ENCODE measurements at places on chromosomes 12 and 14.

DNA sequence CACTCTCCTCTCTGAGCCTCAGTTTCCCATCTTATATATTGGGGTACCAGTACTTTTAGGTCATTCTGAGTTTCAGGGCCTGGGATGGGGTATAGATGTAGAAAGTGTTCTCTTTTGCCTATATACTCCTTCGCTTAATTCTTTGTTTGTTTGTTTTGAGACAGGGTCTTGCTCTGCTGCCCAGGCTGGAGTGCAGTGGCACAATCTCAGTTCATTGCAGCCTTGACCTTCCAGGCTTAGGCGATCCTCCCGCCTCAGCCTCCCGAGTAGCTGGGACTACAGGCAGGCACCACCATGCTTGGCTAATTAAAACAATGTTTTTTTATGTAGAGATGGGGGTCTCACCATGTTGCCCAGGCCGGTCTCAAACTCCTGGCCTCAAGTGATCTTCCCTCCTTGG lies 152.1 kb downstream of the AACS start:
- no peak for DNase-seq

DNA sequence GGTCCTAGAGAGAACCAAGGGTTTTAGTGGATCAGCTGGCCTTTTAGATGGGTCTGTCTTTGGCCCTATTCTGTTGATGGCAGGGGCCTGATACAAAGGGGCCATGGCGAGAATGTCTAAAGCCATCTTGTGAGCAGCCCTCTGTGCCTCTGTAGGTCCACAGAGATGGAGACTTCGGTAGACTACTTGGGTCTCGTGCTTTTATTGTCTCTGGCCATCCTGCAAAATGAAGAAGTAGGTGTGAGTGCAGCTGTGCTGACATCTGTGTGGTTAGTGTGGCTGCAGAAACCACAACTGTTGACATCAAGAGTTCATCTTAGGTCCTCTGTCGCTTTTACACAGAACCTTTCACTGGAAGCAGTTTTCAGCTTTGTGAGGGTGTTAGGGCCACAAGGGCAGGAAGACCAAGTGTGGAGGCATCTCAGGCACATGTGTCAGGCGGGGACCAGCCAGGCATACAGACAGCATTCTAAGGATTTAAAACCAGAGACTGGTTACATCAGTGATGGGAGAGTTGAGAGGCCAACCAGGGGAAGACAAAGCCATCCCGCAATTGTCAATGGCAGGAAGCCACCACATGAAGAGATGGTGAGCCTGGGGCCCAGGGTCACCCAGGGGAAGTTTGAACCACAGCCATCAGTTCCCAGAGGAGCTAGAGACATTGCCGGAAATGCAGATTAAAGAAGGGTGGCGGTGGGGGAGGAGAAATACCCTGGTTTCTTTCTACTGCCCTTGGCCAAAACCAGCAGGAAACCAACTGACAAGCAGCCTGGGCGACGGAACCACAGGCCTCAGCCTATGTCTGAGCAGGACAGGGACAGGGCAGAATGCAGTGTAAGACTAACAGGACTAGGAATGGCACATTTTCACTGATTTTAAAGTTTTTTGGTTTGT lies 13.0 kb upstream of the TPCN1 start:
- peak; percentile 92 for DNase-seq

- peak; percentile 35 for DNase-seq
Measured at GRCh38 chr14:33369972-33370371, 431.3 kb downstream of the NPAS3 start.

- peak; percentile 88 for DNase-seq
Measured at GRCh38 chr12:64796205-64796845, 28.1 kb upstream of the TBC1D30 start.

GRCh38 chr12:58950739-58951100 lies 30.4 kb upstream of the LRIG3 start:
- no peak for DNase-seq

- DNase-seq: no peak
Measured at GRCh38 chr14:88166616-88167015, 156.5 kb downstream of the KCNK10 start.

DNA sequence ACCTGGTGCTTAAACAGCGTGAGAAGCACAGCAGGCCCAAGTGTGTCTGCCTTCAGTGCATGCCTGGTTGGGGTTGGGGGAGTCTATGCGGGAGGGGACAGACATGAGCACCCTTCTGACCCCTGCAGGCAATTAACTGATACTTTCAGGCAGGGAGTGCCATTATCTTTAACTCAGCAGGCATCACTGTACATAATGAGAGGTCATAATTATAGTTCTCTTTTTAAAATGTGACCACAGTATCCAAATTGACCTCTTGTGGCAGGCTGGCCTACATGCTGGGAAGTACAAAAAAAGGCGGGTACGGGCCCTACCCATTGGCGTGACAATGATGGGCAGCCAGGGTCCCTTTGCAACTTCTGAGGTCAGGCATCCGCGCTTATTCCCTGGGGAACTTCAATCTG lies 209.1 kb downstream of the FOXN3 start:
- no peak for DNase-seq

DNA sequence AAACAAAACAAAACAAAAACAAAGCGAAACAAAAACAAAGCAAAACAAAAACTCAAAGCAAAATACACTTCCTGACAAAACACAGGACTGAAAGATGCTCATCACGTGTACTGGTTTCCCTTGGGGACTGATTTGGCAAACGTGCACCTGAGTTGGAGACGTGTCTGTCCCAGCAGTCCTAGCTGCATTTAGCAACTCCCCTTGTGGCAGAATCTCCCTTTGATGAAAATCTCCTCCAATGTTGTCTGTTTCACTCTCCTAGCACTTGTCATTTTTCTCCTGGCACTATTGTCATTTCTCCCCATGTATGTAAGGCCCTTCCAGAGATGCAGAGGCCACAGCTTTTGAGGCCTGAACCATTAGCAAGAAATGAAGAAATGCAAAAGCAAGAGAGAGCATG lies 6.8 kb upstream of the SLC24A4 start:
- no peak for DNase-seq

GRCh38 chr12:131353376-131353775 lies 357.5 kb upstream of the SFSWAP start:
- no peak for DNase-seq

- DNase-seq: no peak
Measured at GRCh38 chr14:101333335-101334280, 227.7 kb upstream of the DIO3 start.

DNA sequence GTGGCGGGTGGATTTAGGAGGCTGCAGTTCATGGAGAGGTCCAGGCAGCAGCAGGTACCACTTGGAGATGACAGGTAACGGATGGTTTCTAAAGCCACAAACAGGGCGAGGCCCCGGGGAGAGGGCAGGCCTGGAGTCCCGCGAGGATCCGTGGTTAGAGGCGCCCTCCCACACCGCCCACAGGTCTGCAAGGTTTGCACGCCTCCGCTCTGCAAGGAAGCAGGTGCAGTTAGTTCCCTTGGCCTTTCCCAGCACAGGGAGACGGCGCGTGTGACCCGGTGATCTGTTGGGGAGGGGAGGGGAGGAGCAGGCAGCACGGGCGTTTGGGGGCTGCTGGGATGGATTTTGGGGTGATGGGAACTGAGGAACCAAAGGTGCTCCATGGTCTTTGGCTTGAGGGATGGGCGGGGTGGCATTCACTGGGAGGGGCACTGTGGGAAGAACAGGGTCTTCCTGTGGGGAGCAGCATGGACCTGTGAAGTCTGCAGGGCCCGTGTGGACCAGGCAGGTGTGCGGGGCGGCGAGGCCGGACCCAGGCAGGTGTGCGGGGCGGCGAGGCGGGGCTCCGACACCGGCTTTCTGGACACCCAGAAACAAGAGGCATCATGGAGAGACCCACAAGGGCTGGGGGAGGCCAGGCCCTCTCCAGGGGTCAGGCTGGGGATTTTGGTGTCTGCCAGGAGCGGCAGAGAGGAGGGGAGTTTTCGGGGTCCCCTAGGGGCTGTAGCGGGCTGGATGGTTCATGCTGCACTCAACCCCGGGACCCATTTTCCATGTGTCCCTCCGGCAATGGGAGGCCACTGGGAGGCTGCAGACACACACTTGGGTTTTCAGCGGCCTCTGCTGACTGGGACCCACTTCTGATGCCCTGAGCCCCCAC lies 29.1 kb downstream of the NOC4L start:
- no peak for DNase-seq

- no peak for DNase-seq
Measured at GRCh38 chr14:49702725-49703124, 9.8 kb downstream of the KLHDC1 start.

DNA sequence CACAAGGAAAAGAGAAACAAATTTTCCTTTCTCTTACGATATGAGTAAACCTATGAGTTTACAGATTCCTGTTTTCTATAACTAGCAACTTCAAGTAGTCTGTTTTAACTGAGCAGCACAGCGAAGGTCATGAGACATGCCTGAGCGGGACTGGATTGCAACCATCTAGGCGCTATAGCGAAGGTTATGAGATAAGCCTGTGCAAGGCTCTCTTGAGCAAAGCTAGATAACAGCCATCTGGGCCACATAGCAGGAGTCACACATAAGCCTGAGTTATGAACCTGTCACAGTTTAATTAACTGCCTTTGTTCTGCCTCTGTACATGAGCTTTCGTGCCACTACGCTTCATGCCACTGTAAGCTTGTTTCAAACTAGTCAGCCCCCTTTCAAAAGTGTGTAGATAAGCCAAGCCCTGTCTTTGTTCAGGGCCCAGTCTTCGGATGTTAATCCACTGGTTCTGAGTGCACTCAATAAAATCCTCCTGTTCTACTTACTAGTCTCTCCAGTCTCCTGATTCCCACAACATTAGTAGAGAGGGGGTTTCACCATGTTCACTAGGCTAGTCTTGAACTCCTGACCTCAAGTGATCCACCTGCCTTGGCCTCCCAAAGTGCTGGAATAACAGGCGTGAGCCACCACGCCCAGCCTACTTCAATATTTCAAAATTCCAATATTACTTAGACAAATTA lies 47.1 kb downstream of the SEC23A start:
- no peak for DNase-seq

- no peak for DNase-seq
Measured at GRCh38 chr14:104420990-104421389, 158.6 kb upstream of the C14orf180 start.

GRCh38 chr12:104501660-104502059 lies 44.9 kb downstream of the CHST11 start:
- DNase-seq: no peak

DNA sequence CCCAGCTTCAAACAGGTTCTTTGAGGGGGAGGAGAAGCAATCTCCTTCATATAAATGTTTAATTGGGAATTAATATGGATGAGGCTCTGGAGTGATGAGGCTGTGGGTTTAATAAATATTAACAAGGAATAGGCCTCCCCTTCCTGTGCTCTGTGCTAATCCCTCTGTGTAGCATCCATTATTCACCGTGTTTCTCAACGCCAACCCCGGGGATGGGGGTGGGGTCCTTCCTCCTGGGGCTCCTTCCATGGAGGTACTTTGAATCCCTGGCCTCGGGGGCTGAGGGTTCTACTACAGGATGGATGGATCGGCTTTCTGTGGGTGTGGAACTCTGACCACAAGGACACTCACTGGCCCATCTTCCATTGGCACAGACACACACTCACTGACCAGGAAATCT lies 34.9 kb upstream of the TMEM179 start:
- DNase-seq: no peak

GRCh38 chr12:39165338-39165737 lies 259.9 kb upstream of the CPNE8 start:
- no peak for DNase-seq

DNA sequence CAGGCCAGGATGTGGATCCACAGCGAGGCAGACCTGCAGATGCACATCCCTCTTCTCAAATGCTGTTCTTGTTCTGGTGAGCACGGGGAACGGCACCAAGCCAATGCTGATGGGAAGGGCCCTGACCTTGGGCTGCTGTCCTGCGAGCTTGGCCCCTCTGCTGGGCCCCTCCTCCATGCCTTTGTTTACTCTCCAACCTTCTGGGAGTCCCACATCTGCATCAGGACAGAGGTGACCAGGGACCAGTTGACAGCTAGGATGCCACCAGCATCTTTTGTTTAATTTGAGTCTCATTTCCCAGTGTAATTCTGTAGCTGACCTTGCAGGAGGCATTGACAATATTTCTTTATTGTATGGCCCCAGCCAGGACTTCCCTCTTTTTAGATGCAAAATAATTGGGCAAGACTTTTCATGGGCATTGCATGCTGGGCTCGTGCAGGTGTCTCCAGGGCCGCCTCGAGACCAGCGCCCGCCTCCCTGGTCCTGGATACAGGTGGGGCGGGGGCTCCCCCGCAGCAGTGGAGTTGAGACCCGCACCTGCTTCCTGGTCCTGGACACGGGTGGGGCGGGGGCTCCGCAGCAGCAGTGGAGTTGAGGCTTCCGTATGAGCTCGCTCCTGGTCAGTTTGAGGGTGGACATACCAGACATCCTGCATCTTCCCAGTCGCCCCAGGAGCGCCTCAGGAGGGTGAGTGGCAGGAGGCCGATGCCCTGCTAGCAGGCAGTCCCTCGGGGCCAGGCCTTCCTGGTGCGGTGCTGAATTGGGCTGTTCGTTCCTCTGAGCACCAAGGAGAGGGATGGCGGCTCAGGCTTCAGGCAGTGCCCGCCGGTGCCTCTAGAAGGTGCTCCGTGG lies 11.4 kb downstream of the PACS2 start:
- DNase-seq: no peak

DNA sequence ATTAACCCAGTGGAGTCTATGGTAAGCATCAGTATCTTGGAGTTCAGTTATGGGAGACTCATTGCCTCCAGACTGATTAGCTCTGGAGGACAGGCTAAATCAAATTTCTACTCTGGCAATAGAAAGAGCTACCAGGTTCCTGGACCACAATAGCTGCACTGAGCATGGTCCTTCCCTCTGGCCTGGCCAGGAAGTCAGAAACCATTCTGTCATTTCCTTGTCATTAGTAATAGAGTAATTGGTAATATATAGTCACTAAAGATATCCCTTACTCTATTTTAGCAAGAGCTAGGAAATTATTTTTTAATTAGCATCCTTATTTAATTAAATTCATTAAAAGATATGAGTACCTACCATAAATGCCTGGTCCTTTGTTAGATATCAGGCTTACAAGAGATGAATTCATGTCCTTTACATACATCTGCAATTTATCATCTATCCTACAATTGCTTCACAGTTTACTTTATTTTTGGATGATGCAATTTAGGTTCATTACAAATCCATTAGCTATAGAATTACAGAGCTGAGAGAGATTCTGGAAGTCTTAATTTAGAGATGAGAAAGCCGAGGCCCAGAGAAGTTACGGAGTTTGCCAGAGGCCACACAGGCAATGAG lies 23.7 kb upstream of the TDRD9 start:
- no peak for DNase-seq

DNA sequence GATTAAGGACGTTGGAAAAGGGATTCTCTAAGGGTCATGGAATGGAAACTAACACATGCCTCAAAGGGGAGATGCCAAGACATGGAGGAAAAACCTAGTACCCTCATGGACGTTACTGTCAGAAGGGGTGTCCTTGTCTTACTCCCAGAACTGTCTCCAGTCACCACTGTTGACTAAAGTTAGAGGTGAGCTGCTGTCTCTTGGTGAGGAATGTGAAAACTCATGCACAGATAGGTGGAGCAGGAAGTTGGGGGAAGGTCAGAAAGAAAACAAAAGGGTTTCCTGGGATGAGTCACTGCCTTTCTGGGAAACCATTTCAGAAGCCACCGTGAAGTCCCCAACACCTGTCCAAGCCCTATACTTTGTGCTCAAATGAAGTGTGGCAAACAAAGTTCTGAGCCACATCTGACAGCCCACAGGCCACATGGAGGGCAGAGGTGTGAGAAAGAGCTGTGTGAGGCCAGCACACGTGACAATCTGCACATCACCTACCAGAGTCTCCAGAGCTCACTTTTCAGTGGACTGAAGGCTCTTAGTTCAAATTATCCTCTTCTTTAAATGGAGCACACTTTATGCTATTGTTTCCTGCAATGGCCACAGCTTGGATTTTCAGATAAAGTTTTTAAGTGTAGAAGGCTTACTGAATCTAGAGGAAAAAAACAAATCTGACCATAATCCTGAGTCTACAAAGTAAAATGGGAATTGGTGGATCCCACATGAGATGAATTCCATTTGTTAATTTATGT lies 92.9 kb upstream of the EGLN3 start:
- no peak for DNase-seq

Measured in Kasumi-1 (cell line).